K562 (cell line): ENCODE measurements at places on chromosomes 7 and 10. TPM values are rescaled to one million over a fixed set of nuclear protein-coding genes. Genes with fewer than 3 reads are reported as not detected.

DNA sequence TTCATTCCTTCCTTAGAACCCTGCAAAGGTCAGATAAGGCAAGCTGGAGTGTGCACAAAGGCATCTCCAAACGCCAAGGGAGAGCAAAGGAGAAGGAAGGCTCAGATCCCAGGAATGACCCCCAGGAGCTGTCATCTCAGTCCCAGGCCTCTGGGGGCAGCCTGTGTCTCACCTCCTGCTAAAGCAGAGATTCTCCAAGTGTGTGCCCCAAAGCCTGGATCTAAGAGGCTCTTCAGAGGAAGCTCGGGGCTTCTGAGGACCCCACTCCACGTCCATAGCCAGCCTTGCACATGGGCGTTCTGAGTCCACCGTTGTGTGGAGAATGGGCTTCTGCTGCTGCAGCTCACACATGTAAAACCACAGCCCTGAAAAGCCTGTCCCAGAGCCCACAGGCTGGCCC lies 5.1 kb upstream of the GRID1 start:
- DNase-seq: no peak

DNA sequence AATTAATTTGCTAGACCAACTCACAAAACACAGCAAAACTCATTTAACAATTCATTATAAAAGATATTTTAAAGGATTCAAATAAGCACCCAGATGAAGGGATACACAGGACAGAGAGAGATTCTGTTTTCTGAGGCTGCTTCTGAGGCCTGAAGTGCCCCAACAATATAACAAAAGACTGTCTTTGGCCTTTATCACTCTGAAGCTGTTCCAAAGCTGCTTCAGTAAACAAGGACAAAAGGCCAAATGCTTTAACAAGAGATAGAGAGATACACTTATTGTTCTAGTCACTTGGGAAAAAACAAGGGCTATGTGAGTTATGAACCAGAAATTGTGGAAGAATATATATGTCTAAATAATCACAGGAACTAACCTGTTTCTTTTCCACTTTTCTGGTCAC lies 223.7 kb downstream of the CXCL12 start:
- DNase-seq: no peak

GRCh38 chr7:25025218-25025671 lies 45.3 kb upstream of the OSBPL3 start:
- DNase-seq: no peak

The SLC29A4 gene
- total RNA-seq: 1.2 and 1.4 TPM in 2 replicates

DNA sequence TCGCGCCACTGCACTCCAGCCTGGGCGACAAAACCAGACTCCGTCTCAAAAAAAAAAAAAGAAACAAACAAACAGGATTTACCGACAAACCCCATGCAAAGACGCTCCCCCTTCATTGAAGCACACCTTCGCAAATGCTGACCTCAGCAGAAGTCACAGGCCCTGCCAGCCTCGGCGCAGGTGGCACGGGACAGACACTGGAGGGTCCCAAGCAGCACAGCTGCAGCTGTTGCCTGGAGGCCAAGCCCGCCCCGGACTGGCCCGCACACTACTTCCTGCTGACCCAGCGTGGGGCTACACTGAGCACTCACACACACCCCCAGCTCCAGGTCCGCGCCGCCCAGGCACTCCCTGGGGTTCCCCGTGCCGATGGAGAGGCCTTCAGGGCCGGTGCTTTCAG lies 31.2 kb downstream of the SNX8 start:
- peak; percentile 17 for DNase-seq

The PRTFDC1 gene
- 7.5 and 8.0 TPM in 2 replicates for total RNA-seq

DNA sequence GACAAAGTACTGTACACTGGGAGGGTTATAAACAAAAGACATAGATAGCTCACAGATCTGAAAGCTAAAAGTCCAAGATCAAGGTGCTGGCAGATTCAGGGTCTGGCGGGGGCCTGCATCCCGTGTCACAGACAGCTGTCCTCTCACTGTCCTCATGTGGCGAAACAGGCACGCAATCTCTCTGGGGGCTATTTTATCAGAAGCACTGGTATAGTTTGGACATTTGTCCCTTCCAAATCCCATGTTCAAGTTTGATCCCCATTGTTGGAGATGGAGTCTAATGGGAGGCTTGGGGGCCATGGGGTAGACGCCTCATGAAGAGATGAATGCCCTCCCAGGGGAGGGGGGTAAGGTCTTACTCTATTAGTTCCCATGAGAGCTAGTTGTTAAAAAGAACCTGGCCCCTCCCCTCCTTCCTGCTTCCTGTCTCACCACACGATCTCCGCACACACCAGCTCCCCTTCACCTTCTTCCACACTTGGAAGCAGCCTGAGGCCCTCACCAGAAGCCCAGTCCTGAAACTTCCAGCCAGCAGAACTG lies 72.5 kb upstream of the UCN3 start:
- no peak for DNase-seq

- no peak for DNase-seq
Observed at GRCh38 chr7:94513565-94513860, 3.9 kb downstream of the CASD1 start.

DNA sequence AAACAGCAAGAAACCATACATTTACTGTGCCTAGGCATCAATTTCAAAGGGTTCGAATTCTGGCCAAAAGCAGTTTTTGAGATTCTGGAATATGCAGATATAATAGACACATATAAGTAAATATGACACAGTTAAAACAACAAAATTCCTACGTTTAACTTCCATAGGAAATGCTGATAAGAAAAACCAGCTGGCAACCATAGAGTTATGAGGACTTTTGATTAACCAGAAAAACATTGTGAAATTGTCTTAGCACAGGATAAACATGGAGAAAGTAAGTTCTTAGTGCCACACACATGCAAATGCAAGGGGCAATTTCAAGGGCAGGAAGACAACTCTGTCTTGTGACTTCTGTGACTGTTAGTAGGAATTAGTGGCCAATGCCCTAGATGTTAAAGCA lies 702.1 kb downstream of the TNS3 start:
- DNase-seq: no peak

GRCh38 chr7:81845744-81846241 lies 75.9 kb upstream of the HGF start:
- no peak for DNase-seq

The CYP3A7 gene
- not detected in 2 replicates for total RNA-seq

The RPP30 gene
- 52.5 and 53.4 TPM in 2 replicates for total RNA-seq

- no peak for DNase-seq
Observed at GRCh38 chr10:125455431-125455830, 227.5 kb downstream of the TEX36 start.

DNA sequence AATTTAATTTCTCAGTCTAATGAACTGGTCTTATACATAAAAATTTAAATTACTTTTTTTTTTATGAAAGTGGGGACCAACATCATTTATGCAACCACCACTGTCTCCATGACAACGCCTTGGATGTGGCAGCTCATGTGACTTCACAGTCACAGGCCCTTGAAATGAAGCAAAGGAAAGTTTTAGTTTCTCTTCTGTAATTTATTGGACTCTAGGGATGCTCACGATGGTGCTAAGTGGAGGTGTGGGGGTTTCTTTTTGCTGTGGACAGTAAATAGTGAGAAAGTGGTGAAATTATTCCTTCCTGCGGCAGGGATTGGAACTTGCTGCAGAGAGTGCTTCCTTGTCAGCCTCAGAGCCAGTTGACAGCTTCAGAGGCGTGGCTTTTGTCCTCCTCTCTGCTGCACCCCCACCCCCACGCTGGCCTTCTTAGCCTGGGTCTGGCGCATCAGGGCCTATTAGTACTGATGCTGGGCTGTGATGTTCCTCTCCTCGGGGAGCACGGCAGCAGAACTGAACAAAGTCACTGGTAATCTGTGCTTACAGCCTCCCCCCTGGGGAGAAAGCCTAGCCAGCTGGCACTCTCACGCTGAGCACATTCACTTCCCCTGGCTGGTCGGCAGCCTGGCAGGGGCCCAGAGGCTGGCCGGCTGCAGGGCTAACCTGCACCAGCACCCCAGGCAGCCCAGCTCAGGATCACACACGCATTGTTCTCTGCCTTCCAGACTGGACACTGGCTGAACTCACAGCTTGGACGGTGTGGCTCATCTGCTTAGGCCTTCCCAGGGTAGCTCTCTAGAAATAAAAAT lies 517.5 kb upstream of the GALNT17 start:
- DNase-seq: no peak

The LRRC17 gene
- not detected in 2 replicates for total RNA-seq

DNA sequence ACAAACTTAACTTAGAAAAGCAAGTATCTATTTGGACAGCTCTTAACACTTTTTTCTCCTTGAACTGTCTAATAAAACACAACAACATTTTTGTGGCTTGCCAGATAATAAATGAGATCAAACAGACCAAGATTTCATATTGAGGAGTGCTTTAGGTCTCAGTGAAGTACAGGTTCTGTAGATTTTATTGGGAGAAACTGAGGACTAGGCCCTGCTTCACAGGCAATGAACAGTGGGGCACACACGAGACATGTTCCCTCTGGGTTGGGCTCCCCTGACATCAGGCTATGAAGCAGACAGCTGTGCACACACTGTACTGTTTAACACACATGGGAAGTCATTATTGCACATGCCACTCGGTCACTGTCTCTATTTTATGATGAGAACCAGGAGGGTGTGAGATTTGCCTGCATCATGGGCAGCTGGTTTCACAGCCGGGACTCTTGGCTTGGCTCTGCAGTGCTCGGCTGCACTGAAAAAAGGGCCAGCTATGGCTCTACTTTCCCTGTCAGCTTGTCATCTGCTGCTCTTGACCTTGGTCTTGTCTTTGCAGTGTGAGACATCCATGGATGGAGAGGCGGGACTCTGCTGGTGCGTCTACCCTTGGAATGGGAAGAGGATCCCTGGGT lies 4.2 kb downstream of the IGFBP1 start:
- DNase-seq: no peak

DNA sequence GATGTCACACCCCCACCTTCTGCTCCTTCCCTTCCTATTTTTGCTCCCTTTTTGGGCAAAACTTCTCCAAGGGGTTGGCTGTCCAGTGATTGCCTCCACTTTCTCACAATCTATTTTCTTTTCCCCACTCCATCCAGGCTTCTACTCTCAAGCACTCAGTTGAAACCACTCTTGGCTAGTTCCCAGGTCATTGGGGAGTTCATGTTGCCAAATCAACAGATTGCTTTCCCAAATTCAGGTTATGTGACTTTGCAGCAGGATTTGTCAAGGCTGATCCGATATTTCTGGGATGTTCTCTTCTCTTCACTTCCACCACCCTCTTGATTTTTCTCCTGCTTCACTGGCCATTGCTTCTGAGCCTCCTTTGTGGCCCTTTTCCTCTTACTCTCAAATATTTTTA lies 258.7 kb upstream of the SLC26A5 start:
- no peak for DNase-seq

DNA sequence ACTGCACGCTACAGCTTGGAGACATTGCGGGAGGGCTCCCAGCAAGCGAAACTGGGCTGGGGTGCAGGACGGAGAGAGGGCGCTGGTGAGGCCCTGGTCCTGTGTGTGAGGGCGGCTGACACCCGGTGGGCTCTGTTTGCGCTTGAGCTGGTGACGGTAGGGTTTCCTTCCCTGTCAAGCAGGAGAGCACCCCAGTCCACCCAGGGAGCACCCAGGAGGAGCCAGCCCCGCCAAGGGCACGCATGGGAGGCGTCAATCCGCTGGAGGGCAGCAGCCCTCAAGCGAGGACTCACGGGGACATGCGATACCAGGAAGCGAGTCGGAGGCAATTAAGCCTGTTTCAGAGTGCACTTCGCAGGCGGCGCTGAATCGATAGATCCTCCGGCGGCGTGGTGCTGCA lies 109.4 kb downstream of the MAD1L1 start:
- no peak for DNase-seq

DNA sequence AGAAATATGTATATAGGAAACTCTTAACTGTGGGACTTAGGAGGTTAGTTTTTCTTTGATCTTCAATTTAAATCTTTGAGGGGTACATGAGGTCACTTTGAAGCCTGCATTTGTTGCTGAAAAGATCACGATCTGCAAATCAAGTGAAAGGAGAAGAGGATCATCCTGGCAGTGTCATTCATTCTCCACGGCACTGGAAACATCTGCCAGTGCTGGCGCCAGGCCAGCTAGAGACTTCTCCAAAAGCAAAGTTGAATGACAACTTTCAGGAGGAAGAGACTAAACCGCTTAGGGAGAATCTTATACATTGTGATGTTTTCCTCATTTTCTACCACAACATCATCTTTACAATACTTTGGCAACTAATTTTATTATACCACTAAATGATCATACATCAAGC lies 42.5 kb downstream of the MRC1 start:
- DNase-seq: no peak

- no peak for DNase-seq
Observed at GRCh38 chr7:93515144-93515543, 59.4 kb downstream of the CALCR start.

GRCh38 chr10:123580426-123580825 lies 85.7 kb upstream of the GPR26 start:
- no peak for DNase-seq

DNA sequence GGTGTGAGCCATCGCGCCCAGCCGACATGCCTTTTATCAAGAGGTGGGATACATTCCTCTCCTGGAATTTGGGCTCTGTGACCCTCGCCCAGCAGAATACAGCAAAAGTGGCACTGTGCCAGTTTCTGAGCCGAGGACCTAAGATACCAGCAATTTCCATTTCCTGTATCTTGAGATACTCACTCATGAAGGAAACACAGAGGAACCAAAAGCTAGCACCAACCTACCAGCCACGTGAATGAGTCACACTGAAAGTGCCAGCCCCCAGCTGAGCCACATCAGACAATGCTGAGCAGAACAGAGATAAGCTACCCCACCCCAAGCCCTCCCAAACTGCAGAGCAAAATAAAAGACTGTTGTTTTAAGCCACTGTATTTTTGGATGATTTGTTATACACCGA lies 56.3 kb downstream of the CACUL1 start:
- peak; percentile 23 for DNase-seq

- DNase-seq: no peak
Observed at GRCh38 chr10:72322280-72323058, 32.2 kb downstream of the DNAJB12 start.

- DNase-seq: no peak
Observed at GRCh38 chr7:43083106-43083505, 29.3 kb upstream of the HECW1 start.

The CRHR2 gene
- not detected in 2 replicates for total RNA-seq
